ENCODE measurements at places on chromosomes 4 and X.
A peak's percentile ranks its signal among the peaks of the same experiment; 100 is the strongest.

DNA sequence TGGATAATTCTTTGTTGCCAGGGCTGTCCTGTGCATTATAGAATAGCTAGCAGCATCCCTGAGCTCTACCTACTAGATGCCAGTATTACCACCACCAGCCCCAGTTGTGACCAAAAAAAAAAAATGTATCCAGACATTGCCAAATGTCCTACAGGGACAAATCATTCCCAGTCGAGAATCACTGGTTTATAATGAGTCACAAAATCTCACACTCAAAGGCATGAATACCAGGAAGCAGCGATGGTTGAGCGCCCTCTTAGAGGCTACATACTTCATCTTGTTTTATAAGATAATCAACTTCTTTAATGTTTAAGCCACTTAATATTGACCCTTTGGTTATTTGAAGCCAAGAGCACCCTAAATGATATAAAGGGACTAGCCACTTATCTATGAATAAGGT, 297.3 kb downstream of the DHX15 start:
- no peak overlapping the region for H3K27ac ChIP-seq
- DNase-seq, result no peak
- no peaks in the 10 kb centered on the region for H3K27me3 ChIP-seq
- H3K4me3 ChIP-seq, result no peak overlapping the region
- no peaks in the 10 kb centered on the region for H3K36me3 ChIP-seq
- H3K4me1 ChIP-seq, result no peaks in the 10 kb centered on the region

- H3K4me1 ChIP-seq, result no peaks in the 10 kb centered on the region
- DNase-seq, result no peak
- no peaks in the 10 kb centered on the region for H3K36me3 ChIP-seq
- no peak overlapping the region for H3K27ac ChIP-seq
- H3K27me3 ChIP-seq, result no peaks in the 10 kb centered on the region
Observed at GRCh38 chr4:53653484-53654053, 62.3 kb upstream of the LNX1 start.

DNA sequence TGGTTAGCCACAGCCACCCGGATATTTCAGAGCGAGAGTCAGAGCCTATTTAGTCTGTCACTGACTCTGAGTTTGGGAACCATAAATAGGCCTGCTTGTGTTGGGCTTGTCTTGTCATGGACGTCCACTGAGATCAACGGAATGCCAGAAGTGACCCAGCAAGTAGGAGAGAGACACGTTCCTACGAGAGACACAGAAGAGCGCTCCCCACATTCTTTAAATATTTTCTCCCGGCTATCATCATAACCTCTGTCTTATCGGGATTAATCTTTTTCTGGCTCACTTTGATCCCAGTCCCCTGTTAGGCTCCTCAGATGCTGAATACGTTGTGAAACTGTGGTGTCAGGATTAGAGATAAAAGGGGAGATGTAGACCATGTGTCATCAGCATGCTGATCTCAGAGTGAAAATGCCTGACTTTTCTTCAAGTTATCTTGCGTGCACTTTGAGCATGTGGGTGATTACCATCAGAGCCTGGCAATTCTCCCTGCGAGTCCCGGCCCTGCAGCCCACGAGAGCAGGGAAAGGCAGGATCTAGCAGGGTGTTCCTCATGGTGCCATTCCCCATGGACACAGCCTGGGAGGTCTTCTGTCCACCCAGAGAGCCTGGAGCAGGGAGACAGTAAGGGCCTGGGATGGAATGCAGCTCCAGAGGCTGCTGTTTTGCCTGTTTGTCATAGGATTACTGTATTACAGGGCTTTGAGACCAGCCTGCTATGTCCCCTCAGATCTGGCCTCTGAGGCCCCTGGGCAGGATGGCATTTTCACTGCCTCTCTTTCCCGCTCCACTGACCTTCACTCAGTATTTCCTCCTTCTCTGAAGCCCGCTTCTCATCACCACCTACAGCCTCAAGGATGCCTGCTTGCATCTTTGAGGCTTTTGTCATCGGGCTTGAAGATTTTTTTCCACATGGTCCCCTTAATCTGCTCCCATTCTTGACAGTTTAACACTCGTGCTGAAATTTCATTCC, 2.8 kb upstream of the TENM3 start:
- no peaks in the 10 kb centered on the region for H3K27me3 ChIP-seq
- no peak for DNase-seq
- H3K36me3 ChIP-seq, result no peaks in the 10 kb centered on the region
- no peak overlapping the region for H3K4me3 ChIP-seq
- no peaks in the 10 kb centered on the region for H3K4me1 ChIP-seq

DNA sequence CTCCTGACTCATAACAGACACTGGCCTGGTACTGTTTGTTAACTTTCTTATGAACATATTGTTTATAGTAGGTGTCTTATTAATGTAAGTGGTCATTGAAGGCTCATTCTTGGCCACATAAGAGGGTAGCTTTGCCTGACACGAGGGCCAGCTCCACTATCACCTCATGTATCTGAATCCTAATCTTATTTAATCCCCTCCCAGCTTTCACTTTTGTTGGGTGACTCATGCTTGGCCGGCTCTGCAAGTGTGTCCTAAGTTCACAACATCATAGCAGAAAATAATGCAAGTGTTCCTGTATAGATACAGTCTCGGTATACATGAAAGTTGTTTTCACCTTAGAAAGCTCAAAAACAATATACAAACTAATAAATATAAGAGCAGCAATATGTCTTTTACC, 283.8 kb downstream of the IQCM start:
- H3K4me3 ChIP-seq, result no peak overlapping the region
- H3K27ac ChIP-seq, result no peak overlapping the region
- no peaks in the 10 kb centered on the region for H3K36me3 ChIP-seq
- no peaks in the 10 kb centered on the region for H3K27me3 ChIP-seq

GRCh38 chrX:20481632-20482031, 214.9 kb upstream of the RPS6KA3 start:
- no peaks in the 10 kb centered on the region for H3K27me3 ChIP-seq
- no peak overlapping the region for H3K4me3 ChIP-seq
- no peak overlapping the region for H3K27ac ChIP-seq

DNA sequence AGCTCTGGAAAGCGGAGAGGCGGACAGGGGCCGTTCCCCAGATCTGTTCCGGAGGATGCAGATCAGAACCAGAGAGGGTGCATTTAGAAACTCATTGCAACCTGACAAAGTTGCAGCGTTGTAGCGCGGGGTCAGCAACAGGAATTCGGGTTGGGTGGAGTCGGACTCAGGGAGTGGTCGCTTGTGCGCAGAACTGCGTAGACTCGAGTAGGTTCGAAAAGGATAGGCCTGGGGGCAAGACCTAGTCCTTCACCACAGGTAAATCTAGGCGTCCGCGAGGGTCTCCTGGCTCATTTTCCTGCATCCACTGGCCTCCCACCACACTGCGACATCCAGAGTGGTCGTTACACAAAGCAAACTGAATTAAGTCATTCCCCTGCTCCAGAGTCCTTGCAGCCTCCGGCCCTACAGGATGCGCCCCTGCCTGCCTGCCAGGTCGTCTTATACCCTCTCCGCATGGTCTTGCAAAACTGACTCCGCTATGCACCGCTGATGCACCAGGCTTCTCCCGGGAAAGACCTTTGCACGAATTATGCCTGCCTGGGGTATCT, 4.7 kb upstream of the ZNF518B start:
- no peak for DNase-seq
- H3K4me3 ChIP-seq, result no peak overlapping the region

DNA sequence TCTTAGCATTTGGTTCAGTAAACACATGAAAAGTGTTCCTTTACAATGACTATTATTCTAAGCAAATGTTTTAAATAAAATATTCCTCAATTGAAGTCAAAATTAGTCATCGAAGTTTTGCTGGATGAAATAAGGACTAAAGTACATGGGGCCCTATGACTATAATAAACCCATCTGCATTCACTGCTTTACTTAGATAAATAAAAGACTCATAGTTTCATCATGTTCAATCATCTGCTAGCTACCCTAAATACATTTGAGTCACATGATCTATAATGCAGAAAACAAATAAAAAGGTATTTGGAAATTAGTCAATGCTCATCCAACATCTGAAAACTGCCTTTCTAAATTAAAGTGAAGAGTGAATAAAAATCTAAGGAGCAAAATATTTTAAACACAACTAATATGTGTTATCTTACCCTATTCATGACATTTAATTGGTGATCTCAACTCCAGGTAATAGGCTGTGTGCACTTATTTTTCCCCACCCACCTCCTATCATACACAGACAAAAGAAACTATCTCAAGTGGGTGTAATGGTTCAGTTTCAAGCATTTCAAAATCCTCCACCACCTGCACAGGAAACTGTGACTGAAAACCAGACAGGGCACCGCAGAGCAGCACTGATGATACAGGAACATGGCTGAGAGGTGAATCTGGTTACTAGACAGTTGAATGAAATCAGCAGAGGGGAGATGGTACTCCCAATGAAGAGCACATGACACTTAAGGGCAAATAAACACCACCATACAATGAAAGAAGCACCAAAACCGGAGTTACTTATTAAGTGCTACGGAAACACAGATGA, 78.6 kb downstream of the CAMK2D start:
- no peak overlapping the region for H3K4me3 ChIP-seq
- no peak overlapping the region for H3K27ac ChIP-seq
- H3K4me1 ChIP-seq, result peaks cover 10% of the 10 kb centered on the region

GRCh38 chr4:56874923-56875322, 32.8 kb upstream of the REST start:
- no peak overlapping the region for H3K27ac ChIP-seq
- H3K36me3 ChIP-seq, result no peaks in the 10 kb centered on the region
- peaks cover 13% of the 10 kb centered on the region for H3K4me1 ChIP-seq
- H3K4me3 ChIP-seq, result no peak overlapping the region
- no peak for DNase-seq

DNA sequence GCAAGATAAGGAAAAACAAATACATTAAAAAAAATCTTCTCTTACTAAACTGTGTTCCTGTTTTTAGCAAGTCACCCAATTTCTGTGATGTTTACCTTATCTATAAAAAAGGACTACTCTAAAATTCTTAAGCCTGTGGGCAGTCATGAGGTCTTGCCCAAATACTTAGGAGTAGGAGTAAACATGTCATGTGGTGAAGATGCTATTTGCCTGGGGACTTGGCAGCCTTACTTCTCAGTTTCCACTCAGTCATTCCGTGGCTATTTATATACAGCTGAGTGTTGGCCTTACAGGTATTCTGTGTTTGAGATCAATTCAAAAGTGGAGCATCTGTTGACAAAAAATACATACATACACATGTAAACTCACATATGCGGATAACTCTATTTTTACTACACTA, 89.9 kb upstream of the TLR2 start:
- no peaks in the 10 kb centered on the region for H3K27me3 ChIP-seq
- H3K4me3 ChIP-seq, result no peak overlapping the region
- peaks cover 15% of the 10 kb centered on the region for H3K36me3 ChIP-seq

- no peak overlapping the region for H3K27ac ChIP-seq
- H3K4me1 ChIP-seq, result no peaks in the 10 kb centered on the region
- DNase-seq, result no peak
- no peak overlapping the region for H3K4me3 ChIP-seq
- no peaks in the 10 kb centered on the region for H3K36me3 ChIP-seq
Observed at GRCh38 chr4:119032921-119033685, 102.5 kb upstream of the MYOZ2 start.

DNA sequence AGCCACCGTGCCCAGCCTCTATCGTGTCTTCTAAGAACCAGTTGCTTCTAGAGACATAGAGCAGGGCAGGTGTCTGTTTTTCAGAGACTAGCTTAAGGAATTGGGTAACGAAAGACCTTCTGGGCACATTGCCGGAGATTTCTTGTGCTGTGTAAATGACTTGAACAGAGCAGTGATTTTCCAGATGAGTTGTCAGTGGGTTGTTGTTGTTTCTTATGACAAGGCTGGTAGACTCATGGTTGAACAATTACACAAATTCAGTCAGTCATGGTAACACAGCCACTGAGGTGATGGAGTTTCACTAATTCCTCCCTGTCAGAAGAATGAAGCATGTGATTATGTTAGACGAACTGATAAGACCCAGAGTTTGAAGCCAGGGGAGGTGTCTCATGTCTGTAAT, 20.5 kb upstream of the DDX3X start:
- H3K27ac ChIP-seq, result no peak overlapping the region
- no peak for DNase-seq
- H3K4me1 ChIP-seq, result no peaks in the 10 kb centered on the region
- no peak overlapping the region for H3K4me3 ChIP-seq
- no peaks in the 10 kb centered on the region for H3K27me3 ChIP-seq
- no peaks in the 10 kb centered on the region for H3K36me3 ChIP-seq

GRCh38 chr4:169440446-169440845, 169.7 kb upstream of the SH3RF1 start:
- no peaks in the 10 kb centered on the region for H3K36me3 ChIP-seq
- no peak overlapping the region for H3K4me3 ChIP-seq
- no peaks in the 10 kb centered on the region for H3K27me3 ChIP-seq
- H3K27ac ChIP-seq, result no peak overlapping the region

- no peak for DNase-seq
- no peaks in the 10 kb centered on the region for H3K36me3 ChIP-seq
Observed at GRCh38 chr4:165909947-165910346, 36.9 kb downstream of the TLL1 start.

GRCh38 chr4:75545526-75545925, 10.3 kb upstream of the ODAPH start:
- no peaks in the 10 kb centered on the region for H3K36me3 ChIP-seq
- H3K27ac ChIP-seq, result no peak overlapping the region
- H3K4me3 ChIP-seq, result no peak overlapping the region
- no peaks in the 10 kb centered on the region for H3K27me3 ChIP-seq
- H3K4me1 ChIP-seq, result no peaks in the 10 kb centered on the region
- no peak for DNase-seq

GRCh38 chrX:46812445-46812844, 24.4 kb upstream of the RP2 start:
- no peak overlapping the region for H3K4me3 ChIP-seq
- H3K27ac ChIP-seq, result no peak overlapping the region
- H3K27me3 ChIP-seq, result no peaks in the 10 kb centered on the region
- no peaks in the 10 kb centered on the region for H3K36me3 ChIP-seq
- no peak for DNase-seq

GRCh38 chr4:10158333-10158942, 41.8 kb upstream of the WDR1 start:
- H3K27me3 ChIP-seq, result peaks cover 34% of the 10 kb centered on the region
- no peaks in the 10 kb centered on the region for H3K36me3 ChIP-seq
- DNase-seq, result no peak
- H3K4me1 ChIP-seq, result no peaks in the 10 kb centered on the region
- no peak overlapping the region for H3K4me3 ChIP-seq
- H3K27ac ChIP-seq, result no peak overlapping the region

DNA sequence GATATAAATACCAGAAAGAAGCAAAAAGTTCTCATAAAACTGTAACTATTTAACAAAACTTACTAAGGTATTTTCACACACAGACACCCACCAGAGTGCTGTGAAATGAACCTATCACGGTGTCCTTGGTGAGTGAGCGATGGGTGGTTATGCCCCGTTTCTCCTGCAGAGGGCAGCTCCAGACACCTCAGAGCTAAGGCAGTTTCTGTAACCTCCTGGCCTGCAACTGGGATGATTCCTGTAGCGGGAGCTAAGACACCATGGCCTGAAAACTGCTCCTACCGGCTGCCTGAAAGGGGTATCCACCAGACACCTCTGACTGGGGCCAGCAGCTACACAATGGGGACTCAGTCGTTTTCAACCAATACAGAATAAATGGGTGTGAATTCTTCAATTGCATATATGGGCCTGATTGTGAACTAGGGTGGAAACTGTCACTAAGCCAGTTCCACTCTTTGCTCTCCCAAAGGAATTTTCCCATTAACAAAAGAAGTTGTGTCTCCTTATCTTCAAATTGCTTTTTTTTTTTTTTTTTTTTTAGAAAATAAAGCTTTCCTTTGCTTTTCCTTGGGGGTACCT, 2375.8 kb upstream of the TENM3 start:
- peak; percentile 84 for DNase-seq
- H3K4me3 ChIP-seq, result no peak overlapping the region
- no peaks in the 10 kb centered on the region for H3K36me3 ChIP-seq
- no peaks in the 10 kb centered on the region for H3K4me1 ChIP-seq
